ENCODE measurements at places on chromosomes 5 and 9. TPM values are rescaled to one million over a fixed set of nuclear protein-coding genes. Genes with fewer than 3 reads are reported as not detected.
A peak's percentile ranks its signal among the peaks of the same experiment; 100 is the strongest.

DNA sequence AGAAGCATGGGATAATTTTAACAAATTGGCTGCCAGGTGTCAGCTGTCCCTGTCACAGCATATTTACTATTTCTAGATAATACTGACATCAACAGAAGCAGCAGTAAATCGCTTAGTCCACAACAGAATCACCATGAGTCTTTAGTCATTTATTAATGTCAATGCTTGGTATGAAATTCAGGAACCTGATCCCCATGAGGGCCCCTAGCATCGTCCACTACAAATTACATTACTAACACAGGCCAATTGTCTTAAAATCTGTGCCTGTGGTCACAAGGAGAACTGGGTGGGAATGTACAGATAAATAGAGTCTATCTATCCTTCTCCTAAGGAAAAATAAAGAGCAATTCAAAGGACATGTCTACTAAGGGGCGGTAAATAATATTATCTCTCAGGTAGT lies 76.1 kb downstream of the TSSK1B start:
- no peak for DNase-seq

The QRFP gene
- not detected for total RNA-seq

DNA sequence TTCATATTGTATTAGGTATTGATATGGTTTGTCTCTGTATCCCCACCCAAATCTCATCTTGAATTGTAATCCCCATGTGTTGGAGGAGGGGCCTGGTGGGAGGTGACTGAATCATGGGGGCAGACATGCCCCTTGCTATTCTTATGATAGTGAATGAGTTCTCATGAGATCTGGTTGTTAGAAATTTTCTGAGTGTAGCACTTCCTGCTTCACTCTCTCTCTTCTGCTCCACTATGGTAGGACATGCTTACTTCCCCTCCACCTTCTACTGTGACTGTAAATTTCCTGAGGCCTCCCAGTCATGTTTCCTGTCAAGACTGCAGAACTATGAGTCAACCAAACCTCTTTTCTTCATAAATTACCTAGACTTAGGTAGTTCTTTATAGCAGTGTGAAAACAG lies 187.4 kb upstream of the SLC24A2 start:
- DNase-seq, result no peak

- DNase-seq, result no peak
Observed at GRCh38 chr5:81265101-81265500, 32.0 kb downstream of the CKMT2 start.

The NMUR2 gene
- not detected for total RNA-seq

The IL9 gene
- total RNA-seq, result not detected

The CHSY3 gene
- 2.7 TPM for total RNA-seq

DNA sequence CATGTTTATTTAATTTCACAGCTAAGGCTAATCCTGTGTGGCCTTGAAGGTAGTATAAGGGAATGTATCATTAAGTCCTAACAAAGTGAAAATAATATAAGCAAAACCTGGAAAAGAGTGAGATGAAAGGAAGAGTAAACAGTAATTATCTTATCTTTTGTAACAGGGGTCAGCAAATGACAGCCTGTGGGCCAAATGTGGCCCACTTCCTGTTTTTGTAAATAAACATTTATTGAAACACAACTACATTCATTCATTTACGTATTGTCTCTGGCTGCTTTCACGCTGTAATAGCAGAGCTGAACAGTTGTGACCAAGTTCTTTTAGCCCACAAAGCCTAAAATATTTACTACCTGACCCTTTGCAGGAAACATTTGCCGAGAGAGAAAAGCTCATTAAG lies 78.4 kb upstream of the HTR4 start:
- no peak for DNase-seq

GRCh38 chr5:165405340-165405739 lies 1899.9 kb downstream of the MAT2B start:
- no peak for DNase-seq

DNA sequence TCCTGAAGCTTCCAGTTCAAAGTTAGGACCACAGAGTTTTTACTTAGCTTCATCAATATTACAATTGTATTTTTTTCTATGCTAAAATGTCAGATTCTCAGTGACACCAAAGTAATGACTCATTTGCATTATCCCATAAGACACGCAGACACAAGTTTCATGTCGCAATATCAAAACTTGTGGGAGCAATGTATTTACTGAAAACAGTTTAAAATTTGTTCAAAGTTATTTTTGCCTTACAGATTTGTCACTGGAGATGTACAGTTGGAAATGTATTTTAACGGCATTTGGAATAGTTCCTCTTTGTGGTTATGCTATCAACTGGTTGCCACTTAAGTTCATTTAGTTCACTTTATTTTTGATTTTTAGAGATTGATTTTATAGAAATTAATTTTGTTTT lies 36.2 kb upstream of the DAP start:
- no peak for DNase-seq

- peak; percentile 8 for DNase-seq
Observed at GRCh38 chr5:178209334-178210072, 5.2 kb downstream of the HNRNPAB start.

The MOB3B gene
- 16.3 TPM for total RNA-seq

GRCh38 chr5:57817924-57818323 lies 335.3 kb upstream of the ACTBL2 start:
- no peak for DNase-seq

DNA sequence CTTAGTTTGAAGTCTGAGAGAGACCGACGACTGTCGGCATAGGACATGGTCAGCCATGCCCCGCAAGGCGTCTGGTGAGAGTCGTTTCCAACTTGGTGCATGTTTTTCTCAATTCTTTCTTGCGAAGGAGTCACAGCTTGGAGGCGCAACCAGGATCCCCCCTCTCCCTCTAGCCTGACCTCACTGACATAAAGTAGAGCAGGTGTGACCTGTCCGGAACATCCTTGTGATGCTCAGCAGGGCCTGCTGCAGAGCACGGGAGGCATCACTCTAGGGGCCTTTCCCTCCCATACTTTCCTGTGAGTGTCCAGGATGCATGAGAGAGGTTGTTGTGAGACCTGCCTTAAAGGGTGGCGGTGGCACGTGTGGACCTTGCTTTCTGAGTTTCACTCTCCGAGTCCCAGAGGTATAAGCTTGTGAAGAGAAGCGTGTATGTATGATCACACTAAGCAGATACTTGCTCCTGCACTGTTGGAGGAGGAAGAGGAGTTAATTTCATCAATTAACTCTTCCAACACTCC lies 5.0 kb downstream of the TENT4A start:
- DNase-seq, result no peak

DNA sequence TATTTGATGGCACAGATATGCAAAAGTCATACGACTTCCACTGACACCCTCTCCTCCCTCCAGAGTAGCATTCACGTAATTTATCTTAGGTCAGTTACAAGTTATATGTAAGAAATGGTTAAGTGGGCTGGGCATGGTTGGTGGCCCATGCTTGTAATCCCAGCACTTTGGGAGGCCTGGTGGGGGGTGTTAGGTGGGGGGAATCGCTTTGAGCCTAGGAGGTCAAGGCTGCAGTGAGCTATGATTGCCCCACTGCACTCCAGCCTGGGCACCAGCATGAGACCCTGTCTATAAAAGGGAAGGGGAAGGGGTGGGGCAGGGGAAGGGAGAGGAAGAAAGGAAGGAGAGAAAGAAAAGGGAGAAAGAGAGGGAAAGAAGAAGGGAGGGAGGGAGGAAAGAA lies 202.8 kb downstream of the AUH start:
- no peak for DNase-seq

The GDNF gene
- 2.3 TPM for total RNA-seq

DNA sequence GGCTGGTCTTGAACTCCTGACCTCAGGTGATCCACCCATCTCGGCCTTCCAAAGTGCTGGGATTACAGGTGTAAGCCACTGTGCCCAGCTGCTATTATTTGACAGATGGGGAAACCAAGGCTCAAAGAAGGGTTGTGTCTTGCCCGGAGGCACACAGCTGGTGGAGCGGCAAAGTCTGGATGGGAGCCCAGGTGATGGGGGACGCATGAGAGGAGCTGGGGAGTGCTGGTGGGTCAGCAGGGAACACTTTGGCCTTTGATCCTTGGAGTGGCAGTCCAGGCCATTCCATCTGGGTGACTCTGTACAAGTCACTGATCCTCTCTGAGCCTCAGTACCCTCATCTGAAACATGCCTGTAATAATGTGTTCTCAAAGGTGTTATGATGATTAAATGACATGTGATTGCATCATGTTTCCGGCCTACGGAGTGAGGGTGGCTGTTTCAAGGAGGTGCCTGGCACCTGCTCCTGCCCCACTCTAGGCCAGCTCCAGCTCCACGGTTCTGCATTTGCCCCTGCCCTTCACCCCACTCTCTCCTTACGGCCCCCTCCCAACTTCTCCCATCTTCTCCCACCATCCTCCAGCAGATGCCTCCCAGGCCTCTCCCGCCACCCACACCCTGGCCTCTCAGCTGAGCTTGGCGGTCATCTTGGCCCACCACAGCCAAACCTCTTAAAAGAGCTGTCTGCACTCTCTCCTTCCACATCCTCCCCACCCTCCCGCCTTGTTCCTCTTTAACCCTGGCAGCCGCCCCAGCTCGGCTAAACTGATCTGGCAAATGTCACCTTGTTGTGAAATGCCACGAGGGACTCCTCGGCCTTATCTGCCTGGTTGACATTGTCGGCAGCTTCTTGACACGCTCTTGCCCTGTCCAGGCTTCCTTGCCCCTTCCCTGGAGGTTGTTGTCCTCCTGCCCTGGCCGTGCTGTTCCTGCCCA lies 5.5 kb upstream of the DBN1 start:
- peak; percentile 83 for DNase-seq

The TTF1 gene
- 12.9 TPM for total RNA-seq

Measured in gastrocnemius medialis (tissue), 4 donors.